ENCODE measurements at places on chromosomes 16 and 17. TPM values are rescaled to one million over a fixed set of nuclear protein-coding genes. Genes with fewer than 3 reads are reported as not detected.

Gene ELMO3
- 0.32 TPM for total RNA-seq

Gene CDH1
- total RNA-seq = 0.16 TPM

Gene ZPBP2
- total RNA-seq = not detected

Gene TAC4
- not detected for total RNA-seq

Gene SOX8
- total RNA-seq = 0.16 TPM

Gene IRX3
- total RNA-seq = under 0.01 TPM

Gene KRT12
- not detected for total RNA-seq

Gene SEZ6L2
- 7.5 TPM for total RNA-seq

Gene C17orf100
- total RNA-seq = 0.32 TPM

Gene KLHL10
- 0.16 TPM for total RNA-seq

Gene PPY
- total RNA-seq = not detected

Gene PRAC1
- not detected for total RNA-seq

Gene SEC14L5
- total RNA-seq = 0.94 TPM

Gene VMO1
- 1.2 TPM for total RNA-seq

Gene STAC2
- total RNA-seq = not detected

Gene IKZF3
- total RNA-seq = not detected

Gene HSD11B2
- not detected for total RNA-seq

Gene TM4SF5
- total RNA-seq = not detected

Gene CTRB1
- not detected for total RNA-seq

Gene CMTM2
- not detected for total RNA-seq

Gene TBX21
- not detected for total RNA-seq

Gene HSDL1
- total RNA-seq = 21.4 TPM

Gene PLEKHG4
- total RNA-seq = 34.4 TPM

Gene MYL4
- total RNA-seq = not detected

Gene PGS1
- 36.1 TPM for total RNA-seq

Gene SPN
- total RNA-seq = under 0.01 TPM

Gene RPRML
- total RNA-seq = not detected

Gene CIBAR2
- total RNA-seq = not detected

Gene SNN
- 20.2 TPM for total RNA-seq

Gene CDRT15
- total RNA-seq = not detected

Gene GDPD1
- 0.43 TPM for total RNA-seq

Gene KATNB1
- 18.7 TPM for total RNA-seq

Gene B4GALNT2
- under 0.01 TPM for total RNA-seq

Gene TNFRSF17
- not detected for total RNA-seq

Gene ADAD2
- total RNA-seq = not detected

Gene LITAF
- total RNA-seq = 76.0 TPM

Gene PRR29
- total RNA-seq = 0.52 TPM

Gene NLRP1
- 38.1 TPM for total RNA-seq

Gene RNF157
- 0.32 TPM for total RNA-seq

Gene KRTAP9-8
- not detected for total RNA-seq

Gene KRTAP3-2
- total RNA-seq = not detected

Gene TNP2
- total RNA-seq = not detected

Gene OR3A3
- total RNA-seq = not detected

Gene BRD7
- 28.2 TPM for total RNA-seq

Gene FAHD1
- 76.8 TPM for total RNA-seq

Gene HID1
- 0.16 TPM for total RNA-seq

Gene LSM12
- total RNA-seq = 13.7 TPM

Gene ADGRG3
- total RNA-seq = not detected

Gene MT1G
- not detected for total RNA-seq

Gene KRT14
- total RNA-seq = 0.16 TPM

Gene SLC47A1
- not detected for total RNA-seq

Gene COPZ2
- total RNA-seq = 102 TPM

Gene TMEM220
- 3.3 TPM for total RNA-seq

Gene HOXB1
- total RNA-seq = not detected

Gene BEAN1
- total RNA-seq = not detected

Gene NAGS
- 2.2 TPM for total RNA-seq

Gene C17orf67
- total RNA-seq = 0.60 TPM

Gene GRB7
- total RNA-seq = 0.16 TPM

Gene OR3A2
- total RNA-seq = 0.32 TPM

Data from bronchial smooth muscle cell (primary cell).